ENCODE measurements at places on chromosomes 1 and 21. TPM values are rescaled to one million over a fixed set of nuclear protein-coding genes. Genes with fewer than 3 reads are reported as not detected.

IRF2BP2 gene
- total RNA-seq, result 108 TPM

CLDN17 gene
- not detected for total RNA-seq

PGLYRP4 gene
- total RNA-seq, result not detected

COL8A2 gene
- total RNA-seq, result 11.1 TPM

RIIAD1 gene
- total RNA-seq, result not detected

CSMD2 gene
- 0.44 TPM for total RNA-seq

NDUFV3 gene
- 49.9 TPM for total RNA-seq

CCDC28B gene
- total RNA-seq, result 5.2 TPM

DYNLT4 gene
- total RNA-seq, result 0.80 TPM

S100B gene
- total RNA-seq, result 25.6 TPM

SKI gene
- total RNA-seq, result 33.8 TPM

CLCA2 gene
- total RNA-seq, result 30.3 TPM
